ENCODE measurements at places on chromosomes 2 and 18.

DNA sequence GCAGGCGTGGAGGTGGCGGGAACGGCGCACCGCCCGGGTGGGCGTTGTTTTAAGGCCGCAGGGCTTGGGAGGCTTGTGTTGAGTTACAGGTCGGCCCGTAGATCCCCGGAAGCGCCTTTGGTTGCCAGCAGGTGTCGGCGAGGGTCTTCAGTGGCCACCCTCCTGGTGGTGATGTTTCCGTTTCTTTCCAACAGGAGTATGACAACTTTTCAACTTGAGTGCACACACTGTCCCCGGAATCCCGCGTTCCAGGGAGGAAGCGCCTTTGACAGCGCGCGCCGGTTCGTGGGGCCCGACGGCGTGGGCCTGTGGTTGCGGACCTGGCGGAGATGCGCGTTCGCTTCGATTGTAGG, 1.0 kb upstream of the HDAC4 start:
- peak overlapping the region; percentile 92 for H3K4me3 ChIP-seq
- H3K36me3 ChIP-seq, result no peaks in the 10 kb centered on the region
- peak overlapping the region; percentile 95 for H3K27ac ChIP-seq
- DNase-seq, result no peak
- H3K4me1 ChIP-seq, result peaks cover 18% of the 10 kb centered on the region

DNA sequence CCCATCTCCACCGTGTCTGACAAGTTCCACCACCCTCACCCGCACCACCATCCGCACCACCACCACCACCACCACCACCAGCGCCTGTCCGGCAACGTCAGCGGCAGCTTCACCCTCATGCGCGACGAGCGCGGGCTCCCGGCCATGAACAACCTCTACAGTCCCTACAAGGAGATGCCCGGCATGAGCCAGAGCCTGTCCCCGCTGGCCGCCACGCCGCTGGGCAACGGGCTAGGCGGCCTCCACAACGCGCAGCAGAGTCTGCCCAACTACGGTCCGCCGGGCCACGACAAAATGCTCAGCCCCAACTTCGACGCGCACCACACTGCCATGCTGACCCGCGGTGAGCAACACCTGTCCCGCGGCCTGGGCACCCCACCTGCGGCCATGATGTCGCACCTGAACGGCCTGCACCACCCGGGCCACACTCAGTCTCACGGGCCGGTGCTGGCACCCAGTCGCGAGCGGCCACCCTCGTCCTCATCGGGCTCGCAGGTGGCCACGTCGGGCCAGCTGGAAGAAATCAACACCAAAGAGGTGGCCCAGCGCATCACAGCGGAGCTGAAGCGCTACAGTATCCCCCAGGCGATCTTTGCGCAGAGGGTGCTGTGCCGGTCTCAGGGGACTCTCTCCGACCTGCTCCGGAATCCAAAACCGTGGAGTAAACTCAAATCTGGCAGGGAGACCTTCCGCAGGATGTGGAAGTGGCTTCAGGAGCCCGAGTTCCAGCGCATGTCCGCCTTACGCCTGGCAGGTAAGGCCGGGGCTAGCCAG, 1.2 kb downstream of the ONECUT2 start:
- H3K4me3 ChIP-seq, result peak overlapping the region; percentile 83
- H3K36me3 ChIP-seq, result no peaks in the 10 kb centered on the region
- no peak for DNase-seq
- no peak overlapping the region for H3K27ac ChIP-seq
- H3K4me1 ChIP-seq, result peaks cover 8% of the 10 kb centered on the region

- no peak overlapping the region for H3K4me3 ChIP-seq
- no peak for DNase-seq
- H3K4me1 ChIP-seq, result no peaks in the 10 kb centered on the region
- no peak overlapping the region for H3K27ac ChIP-seq
- no peaks in the 10 kb centered on the region for H3K36me3 ChIP-seq
- H3K27me3 ChIP-seq, result peaks cover 23% of the 10 kb centered on the region
These were observed 39.8 kb downstream of the ADCYAP1 start for GRCh38 chr18:944440-944839.

GRCh38 chr2:88307817-88308216, 137.7 kb downstream of the THNSL2 start:
- H3K36me3 ChIP-seq, result no peaks in the 10 kb centered on the region
- DNase-seq, result no peak
- H3K4me3 ChIP-seq, result no peak overlapping the region
- no peaks in the 10 kb centered on the region for H3K4me1 ChIP-seq
- H3K27me3 ChIP-seq, result peaks cover 5% of the 10 kb centered on the region

- H3K27me3 ChIP-seq, result no peaks in the 10 kb centered on the region
- DNase-seq, result no peak
- H3K4me3 ChIP-seq, result no peak overlapping the region
- H3K36me3 ChIP-seq, result no peaks in the 10 kb centered on the region
These were observed 380.6 kb upstream of the TCF4 start for GRCh38 chr18:55968550-55968949.

DNA sequence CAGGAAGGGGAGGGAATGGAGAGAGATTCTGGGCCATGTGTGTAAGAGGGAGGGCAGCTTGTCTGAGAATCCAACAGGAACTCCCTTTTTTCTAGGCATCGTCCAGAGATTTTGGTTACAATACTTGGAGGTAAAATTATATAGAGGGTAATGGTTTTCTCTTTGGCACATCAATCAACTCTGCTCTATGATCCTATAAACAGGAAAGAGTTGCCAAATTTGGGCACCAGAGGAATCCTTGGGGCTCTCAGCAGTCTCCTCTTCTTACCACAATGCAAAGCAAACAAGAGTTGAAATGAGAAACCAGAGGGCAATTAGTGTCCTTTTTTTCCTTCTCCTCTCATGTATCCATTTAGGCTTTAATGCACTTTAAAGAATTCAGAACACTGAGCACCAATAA, 243.4 kb downstream of the SLC8A1 start:
- no peak overlapping the region for H3K4me3 ChIP-seq
- no peaks in the 10 kb centered on the region for H3K27me3 ChIP-seq
- no peak overlapping the region for H3K27ac ChIP-seq
- H3K36me3 ChIP-seq, result no peaks in the 10 kb centered on the region
- no peaks in the 10 kb centered on the region for H3K4me1 ChIP-seq

DNA sequence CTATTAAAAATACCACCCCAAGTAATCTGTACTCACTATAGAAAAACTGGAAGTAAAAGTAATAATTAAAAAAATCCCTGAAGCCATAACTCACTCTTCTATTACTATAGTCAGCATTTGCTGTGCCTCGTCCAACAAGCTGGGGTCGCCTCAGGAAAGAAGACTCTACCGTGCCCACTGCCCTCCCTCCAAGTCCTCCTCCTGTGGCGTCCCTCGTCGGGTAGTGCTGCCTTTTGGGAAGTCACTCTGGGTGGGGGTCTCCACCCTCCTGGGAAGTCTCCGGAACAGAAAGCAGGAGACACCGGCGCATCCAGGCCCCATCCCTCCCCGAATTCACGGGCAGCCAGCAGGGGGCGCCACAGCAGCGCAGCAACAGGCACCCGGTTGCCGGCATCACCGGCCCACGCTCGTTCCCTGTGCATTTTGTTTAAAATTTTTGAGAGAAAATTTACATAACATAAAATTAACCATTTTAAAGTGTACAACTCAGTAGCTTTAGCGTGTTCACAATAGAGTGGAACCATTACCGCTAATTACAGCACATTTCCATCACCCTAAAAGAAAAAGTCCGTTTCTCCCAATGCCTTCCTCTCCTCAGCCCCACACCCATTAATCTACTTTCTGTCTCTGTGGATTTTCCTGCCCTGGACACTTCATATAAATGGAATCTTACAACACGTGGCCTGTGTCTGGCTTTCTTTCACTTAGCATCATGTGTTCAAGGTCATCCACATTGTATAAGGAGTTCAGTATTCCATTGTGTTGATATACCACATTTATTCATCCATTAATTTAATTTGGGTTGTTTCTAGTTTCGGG, 62.2 kb downstream of the ADNP2 start:
- peak overlapping the region; percentile 21 for H3K4me3 ChIP-seq
- H3K27ac ChIP-seq, result peak overlapping the region; percentile 86
- H3K36me3 ChIP-seq, result peaks cover 2% of the 10 kb centered on the region
- no peak for DNase-seq
- H3K4me1 ChIP-seq, result peaks cover 28% of the 10 kb centered on the region

GRCh38 chr18:37662546-37663339, 97.1 kb upstream of the CELF4 start:
- no peak overlapping the region for H3K4me3 ChIP-seq
- no peaks in the 10 kb centered on the region for H3K4me1 ChIP-seq
- no peaks in the 10 kb centered on the region for H3K27me3 ChIP-seq
- H3K27ac ChIP-seq, result no peak overlapping the region
- no peak for DNase-seq
- no peaks in the 10 kb centered on the region for H3K36me3 ChIP-seq

DNA sequence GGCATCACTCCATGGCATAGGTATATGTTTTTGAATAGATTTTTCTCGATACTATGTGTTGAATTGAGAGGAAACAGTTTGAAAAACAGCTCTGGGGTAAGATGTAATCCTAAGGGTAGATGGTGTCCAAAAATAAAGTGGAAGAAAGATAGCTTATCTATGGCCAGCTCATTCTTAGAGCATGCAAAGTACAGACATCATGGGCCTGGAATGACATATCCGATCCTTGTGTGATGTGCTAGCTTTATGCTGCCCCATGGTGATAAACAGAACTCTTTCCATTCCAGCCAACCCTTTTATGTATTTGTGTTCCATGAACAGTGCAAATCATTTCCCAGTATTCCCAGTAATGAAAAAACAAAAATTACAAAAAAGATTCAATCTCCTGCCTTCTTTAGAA, 390.2 kb upstream of the NXPH2 start:
- H3K27ac ChIP-seq, result no peak overlapping the region
- no peak overlapping the region for H3K4me3 ChIP-seq
- DNase-seq, result no peak
- H3K36me3 ChIP-seq, result no peaks in the 10 kb centered on the region

DNA sequence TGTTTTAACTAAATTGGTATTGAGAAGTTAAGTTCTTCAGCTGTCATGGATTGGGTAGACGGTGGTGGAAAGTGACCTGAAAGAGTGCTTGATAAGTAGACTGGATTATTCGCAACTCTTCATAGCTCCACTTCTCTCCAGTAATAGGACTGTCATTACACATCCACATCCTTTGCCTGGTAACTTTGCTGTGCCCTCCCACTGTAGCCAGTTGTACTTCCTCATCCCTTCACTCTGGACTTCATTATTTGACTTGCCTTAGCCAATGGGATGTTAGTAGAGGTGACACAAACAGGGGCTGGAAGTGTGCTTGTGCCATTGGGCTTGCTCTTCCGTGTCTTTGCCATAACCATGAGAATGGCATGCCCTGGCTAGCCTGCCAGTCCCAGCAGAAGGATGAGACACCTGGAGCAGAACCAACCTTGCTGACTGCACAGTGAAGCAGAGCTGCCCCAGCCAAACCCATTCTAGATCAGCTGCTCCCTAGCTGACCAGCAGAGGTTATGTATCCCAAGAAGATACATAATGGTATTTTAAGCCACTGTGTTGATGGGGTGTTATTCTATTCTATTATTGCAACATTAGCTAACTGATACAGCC, 16.9 kb downstream of the QPCT start:
- H3K36me3 ChIP-seq, result peaks cover 4% of the 10 kb centered on the region
- no peak overlapping the region for H3K27ac ChIP-seq
- H3K4me1 ChIP-seq, result peaks cover 2% of the 10 kb centered on the region

DNA sequence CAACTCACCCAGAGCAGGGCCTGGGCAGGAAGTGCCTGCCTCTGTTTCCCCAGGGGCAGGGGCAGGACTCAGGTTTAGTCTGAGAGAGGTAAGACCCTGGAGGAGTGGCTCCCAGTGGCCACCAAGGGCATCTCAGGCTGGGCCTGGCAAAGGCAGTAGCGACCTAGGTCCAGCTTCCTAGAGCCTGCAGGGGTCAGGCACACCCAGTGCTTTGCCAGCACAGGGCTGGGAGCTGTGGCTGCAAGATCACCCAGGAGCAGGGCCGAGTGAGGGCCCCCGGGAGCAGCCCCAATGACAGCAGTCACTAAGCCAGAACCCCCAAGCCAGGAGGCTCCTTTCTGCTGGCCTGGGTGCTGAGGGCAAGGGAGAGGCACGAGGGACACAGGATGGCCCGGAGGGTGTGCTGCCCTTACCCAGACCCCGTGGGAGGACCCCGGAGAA, 8.8 kb upstream of the DUSP2 start:
- peaks cover 30% of the 10 kb centered on the region for H3K4me1 ChIP-seq
- no peak for DNase-seq
- no peaks in the 10 kb centered on the region for H3K27me3 ChIP-seq

DNA sequence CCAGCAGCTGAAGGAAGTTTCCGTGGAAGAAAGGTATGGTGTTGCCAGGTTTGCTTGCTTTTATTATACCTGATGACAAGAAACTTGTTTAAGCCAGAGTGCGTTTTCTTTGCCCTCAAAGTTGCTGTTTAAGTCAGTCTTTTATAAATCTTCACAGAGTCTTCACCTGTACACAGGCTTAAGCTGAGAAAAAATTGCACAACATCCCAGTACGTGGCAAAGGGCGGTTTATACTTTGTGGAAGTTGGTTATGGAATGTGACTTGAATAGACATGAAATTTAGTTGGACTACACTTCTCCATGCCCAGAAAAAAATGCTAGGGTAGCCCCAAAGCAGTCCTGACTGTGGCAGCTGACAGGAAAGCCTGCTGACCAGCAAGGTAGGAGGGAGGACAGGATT, 121.5 kb downstream of the RTN4 start:
- no peak overlapping the region for H3K4me3 ChIP-seq
- H3K27ac ChIP-seq, result no peak overlapping the region
- DNase-seq, result no peak
- no peaks in the 10 kb centered on the region for H3K36me3 ChIP-seq

GRCh38 chr18:74457043-74457724, at the start of gene DIPK1C:
DIPK1C (minus strand) TSS chr18:74457308; CDS start chr18:74457259, 49 bp downstream.
- H3K36me3 ChIP-seq, result no peaks in the 10 kb centered on the region
- no peak for DNase-seq
- peak within 1 kb of the TSS; percentile 82 for H3K4me3 ChIP-seq
- H3K27me3 ChIP-seq, result peaks cover 53% of the 10 kb centered on the region
- H3K4me1 ChIP-seq, result no peaks in the 10 kb centered on the region

DNA sequence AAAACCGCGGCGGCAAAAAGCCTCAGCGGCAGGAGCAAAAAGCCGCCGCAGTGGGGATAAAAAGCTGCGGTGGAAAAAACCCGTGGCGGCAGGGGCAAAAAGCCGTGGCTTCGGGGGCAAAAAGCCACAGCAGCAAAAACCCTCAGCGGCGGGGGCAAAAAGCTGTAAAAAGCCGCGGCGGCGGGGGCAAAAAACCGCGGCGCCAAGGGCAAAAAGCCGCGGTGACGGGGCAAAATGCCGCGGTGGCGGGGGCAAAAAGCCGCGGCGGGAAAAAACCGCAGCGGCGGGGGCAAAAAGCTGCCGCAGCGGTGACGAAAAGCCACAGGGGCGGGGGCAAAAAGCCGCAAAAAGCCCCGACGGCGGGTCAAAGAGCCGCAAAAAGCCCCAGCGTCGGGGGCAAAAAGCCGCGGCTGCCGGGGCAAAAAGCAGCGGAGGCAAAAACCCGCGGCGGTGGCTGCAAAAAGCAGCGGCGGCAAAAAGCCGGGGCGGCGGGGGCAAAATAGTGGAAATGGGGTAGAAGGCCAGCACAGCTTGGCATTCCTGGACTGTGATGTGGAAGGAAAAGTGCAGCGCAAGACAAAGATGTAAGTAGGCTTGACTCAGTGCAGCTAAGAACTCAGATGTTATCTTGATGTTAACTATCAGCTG, 151.8 kb downstream of the ANKRD30BL start:
- H3K27me3 ChIP-seq, result peaks cover 43% of the 10 kb centered on the region
- H3K27ac ChIP-seq, result no peak overlapping the region

GRCh38 chr2:85257359-85257969, 70.3 kb downstream of the TGOLN2 start:
- no peak for DNase-seq
- H3K36me3 ChIP-seq, result no peaks in the 10 kb centered on the region
- H3K4me1 ChIP-seq, result no peaks in the 10 kb centered on the region
- H3K27me3 ChIP-seq, result peaks cover 17% of the 10 kb centered on the region
- H3K27ac ChIP-seq, result no peak overlapping the region

GRCh38 chr18:55592572-55592971, 4.6 kb upstream of the TCF4 start:
- H3K4me1 ChIP-seq, result peaks cover 3% of the 10 kb centered on the region
- DNase-seq, result no peak
- no peak overlapping the region for H3K4me3 ChIP-seq
- peaks cover 3% of the 10 kb centered on the region for H3K36me3 ChIP-seq
- H3K27ac ChIP-seq, result no peak overlapping the region
- H3K27me3 ChIP-seq, result peaks cover 44% of the 10 kb centered on the region

Measured in T-helper 17 cell (primary cell).